Lower leg skin (tissue), 4 donors: ENCODE measurements at places on chromosomes 1 and 21. TPM values are rescaled to one million over a fixed set of nuclear protein-coding genes. Genes with fewer than 3 reads are reported as not detected.

- no peak for DNase-seq
These were observed 104.7 kb downstream of the DAB1 start for GRCh38 chr1:57319165-57319564.

GRCh38 chr1:169196161-169196560 lies 89.7 kb downstream of the ATP1B1 start:
- no peak for DNase-seq

GRCh38 chr1:3205815-3206214 lies 136.8 kb downstream of the PRDM16 start:
- no peak for DNase-seq

GRCh38 chr1:188269956-188270355 lies 1441.2 kb downstream of the PLA2G4A start:
- DNase-seq = no peak

DNA sequence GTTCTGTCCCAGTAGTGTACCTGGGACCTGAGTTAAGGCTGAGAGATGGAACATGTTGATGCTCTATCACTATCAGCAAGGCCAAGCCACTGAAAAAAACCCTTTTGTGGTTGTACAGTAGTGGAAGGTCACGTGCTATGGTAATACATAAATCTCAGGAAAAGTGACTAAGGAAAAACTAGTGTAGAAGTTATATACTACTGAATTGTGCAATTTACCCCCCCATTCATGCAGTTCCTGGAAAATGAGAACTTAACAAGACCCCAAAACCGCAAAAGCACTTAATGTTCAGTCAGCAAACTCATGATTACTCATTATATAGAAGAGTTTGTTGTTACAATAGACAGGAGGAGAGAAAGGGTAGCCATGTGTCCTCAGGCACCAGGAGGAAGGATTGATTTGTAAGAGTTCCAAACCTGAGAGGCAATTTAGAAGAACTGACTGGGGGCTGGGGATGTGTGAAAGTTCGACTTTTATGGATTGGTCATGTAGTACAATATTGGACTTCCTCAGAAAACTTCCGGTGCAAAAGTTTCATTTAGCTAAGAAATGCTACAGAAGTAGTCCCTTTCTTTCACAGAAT lies 91.6 kb downstream of the RGL1 start:
- no peak for DNase-seq

DNA sequence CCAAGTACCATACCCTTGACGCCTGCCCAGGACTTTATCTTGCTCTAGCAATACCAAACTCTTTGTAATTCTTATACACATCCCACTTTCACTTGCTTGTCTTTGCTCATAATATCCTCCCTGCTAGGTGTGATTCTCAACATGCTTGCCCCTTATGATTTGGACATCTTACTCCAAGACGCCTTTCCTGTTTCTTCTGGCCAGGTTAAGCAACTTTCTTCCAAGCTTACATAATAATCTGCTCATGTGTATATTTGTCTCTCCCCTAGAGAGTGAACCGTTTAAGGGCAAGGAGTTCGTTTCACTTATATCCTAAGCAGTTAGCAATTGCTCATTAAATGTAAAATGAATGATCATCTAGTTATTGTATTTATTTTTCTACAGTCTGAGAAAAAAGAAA lies 21.8 kb downstream of the CRYZL1 start:
- no peak for DNase-seq

- no peak for DNase-seq
These were observed 30.0 kb downstream of the KNCN start for GRCh38 chr1:46521414-46521813.

GRCh38 chr21:20875742-20876141 lies 122.5 kb upstream of the NCAM2 start:
- no peak for DNase-seq

DNA sequence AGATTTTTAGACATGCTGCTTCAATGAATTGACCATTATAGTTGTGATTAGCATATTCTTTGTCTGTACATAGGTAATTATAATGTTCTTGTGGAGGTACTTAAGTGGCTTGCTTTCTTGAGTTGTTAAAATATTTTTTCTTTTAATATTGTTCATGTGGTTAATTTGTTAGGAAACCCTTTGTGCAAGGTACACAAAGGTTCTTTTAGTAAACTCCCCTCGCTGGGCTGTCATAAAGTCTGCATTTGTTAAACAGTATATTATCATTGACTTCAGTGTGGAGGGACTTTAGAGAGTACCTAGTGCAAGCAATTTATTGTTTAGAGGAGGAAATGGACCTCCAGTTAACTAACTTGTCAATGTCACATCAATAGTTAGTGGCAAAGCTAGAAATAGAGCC lies 52.5 kb downstream of the DISP1 start:
- DNase-seq = no peak

DNA sequence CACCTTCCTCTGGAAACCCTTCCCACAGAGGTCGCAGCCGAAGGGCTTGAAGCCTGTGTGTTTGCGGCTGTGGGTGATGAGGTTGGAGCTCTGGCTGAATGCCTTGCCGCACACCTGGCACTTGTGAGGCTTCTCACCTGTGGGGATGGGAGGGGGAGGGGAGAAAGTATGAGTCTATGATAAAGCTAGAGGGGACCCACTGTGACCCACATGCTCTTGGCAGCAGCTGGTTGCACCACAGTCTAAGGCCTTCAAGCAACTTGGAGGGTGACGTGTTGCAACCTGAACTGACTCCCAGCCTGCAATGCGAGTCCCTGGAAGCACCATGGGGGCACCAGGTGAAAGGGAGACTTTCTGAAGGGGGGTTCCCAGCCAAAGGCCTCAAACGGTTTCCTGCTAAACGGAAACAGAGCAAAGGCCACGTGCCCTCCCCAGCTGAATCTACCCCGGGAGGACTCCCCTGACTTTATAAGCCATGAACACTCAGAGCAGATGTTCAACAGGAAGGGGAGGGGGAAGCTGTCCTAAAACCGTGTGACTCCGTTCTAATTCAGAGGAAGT lies 10.6 kb downstream of the GFI1 start:
- DNase-seq = no peak

GRCh38 chr1:78370779-78371482 lies 119.8 kb upstream of the PTGFR start:
- no peak for DNase-seq

DNA sequence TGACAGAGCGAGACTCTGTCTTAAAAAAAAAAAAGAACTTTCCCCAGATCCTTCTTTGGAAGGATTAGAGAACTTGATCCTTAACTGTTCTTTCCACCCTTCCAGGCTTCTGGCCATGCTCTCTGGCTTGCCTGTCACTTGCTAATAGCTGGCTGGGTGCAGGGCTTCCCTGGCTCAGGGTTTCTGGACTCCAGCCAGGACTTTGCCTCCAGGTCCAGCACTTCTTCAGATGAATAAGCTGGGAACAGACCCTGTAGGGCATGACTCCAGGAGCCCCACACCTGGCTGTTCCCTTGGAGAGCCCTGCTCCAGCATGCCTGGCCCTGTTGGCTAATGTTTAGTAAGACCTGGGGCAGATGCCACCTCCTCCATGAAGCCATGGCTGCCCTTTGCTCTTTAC lies 3.3 kb upstream of the NT5C1A start:
- no peak for DNase-seq

DNA sequence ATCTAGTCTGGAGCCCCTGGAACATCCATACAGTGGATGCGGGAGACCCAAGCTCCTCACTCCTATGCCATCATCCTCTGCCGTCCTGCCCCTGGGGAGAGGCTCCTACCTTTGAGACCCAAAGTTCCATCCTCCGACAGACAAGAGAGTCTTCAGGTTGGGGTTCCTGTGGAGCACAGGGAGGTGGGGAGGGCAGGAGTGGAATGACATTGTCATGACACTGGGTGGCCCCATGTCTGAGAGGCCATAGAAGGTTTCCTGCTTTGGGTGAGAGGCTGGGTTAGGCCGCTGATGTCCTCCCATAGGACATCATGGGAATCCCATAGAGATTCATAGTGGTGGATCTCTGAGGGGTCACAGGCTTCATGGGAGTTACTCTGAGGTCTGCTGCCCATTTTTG lies 2.0 kb downstream of the CHI3L1 start:
- peak; percentile 53 for DNase-seq

DNA sequence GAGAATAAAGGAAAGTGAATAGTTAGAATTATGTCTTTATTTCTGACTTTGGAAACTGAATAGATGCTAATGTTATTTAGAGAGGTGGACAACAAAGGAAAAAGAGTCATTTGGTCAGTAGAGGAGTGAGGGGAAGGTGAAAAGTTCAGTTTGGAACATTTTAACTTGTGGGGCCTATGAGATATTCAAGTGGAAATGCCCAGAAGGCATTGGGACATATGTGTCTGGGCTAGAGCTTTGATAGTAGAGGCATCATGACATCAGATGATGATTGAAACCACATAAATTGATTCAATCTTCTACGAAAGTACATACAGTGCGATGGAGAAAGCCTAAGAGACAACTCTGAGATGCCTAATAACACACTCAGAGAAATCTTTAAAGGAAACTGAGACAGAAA lies 151.7 kb upstream of the COL11A1 start:
- DNase-seq = no peak

GRCh38 chr1:229286099-229286766 lies 15.3 kb downstream of the RAB4A start:
- no peak for DNase-seq

- no peak for DNase-seq
These were observed 180.6 kb upstream of the PALMD start for GRCh38 chr1:99465176-99465900.

- no peak for DNase-seq
These were observed 16.9 kb downstream of the CAPZB start for GRCh38 chr1:19468397-19468956.

GRCh38 chr1:240284656-240285414 lies 193.2 kb downstream of the FMN2 start:
- DNase-seq = peak; percentile 60

GRCh38 chr1:17053086-17053684 lies 647 bp downstream of the SDHB start:
- no peak for DNase-seq

DNA sequence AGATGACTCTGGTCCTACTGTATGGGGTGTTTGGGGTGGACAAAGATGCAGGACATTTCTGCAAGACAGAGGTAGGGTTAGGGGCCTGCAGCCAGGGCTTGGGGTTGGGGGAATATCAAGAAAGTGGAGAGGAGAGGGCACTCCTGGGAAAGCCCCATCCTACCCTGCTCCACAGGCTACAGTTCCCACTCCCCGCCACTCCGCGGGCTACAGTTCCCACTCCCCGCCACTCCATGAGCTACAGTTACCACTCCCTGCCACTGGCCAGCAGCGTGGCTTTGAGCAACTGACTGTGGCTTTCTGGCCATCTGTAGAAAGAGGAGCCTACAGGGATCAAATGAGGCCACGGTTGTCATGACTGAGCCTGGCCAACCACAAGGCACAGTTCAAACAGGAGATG lies 93.8 kb upstream of the GRIK3 start:
- no peak for DNase-seq

GRCh38 chr21:42290505-42290904 lies 24.7 kb downstream of the TFF3 start:
- DNase-seq = no peak

GRCh38 chr1:243507001-243507671 lies 251.3 kb downstream of the SDCCAG8 start:
- no peak for DNase-seq

GRCh38 chr21:45050345-45050796 lies 24.0 kb upstream of the ADARB1 start:
- peak; percentile 72 for DNase-seq

GRCh38 chr1:218377143-218377660 lies 32.1 kb downstream of the TGFB2 start:
- DNase-seq = no peak

- peak; percentile 64 for DNase-seq
These were observed 77.4 kb downstream of the NPHP4 start for GRCh38 chr1:5914676-5915365.

DNA sequence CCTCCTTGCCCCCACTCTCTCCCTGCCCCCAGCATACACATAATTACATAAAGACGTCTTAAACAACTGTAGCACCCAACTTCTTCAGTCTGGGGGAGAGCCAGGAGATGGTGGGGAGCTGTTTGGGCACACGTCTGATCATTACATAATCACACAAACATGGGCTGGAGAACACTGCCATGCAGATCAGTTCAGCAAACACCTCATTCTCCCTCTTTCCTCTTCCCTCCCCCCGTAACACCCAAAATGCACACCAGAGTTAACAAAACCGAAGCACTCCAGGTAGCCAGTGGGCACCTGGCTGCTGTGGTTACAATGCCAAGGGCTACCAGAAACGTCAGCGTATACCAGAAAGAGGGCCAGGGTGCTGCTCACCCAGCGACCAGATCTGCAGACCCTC lies 1.6 kb downstream of the HIVEP3 start:
- DNase-seq = no peak

DNA sequence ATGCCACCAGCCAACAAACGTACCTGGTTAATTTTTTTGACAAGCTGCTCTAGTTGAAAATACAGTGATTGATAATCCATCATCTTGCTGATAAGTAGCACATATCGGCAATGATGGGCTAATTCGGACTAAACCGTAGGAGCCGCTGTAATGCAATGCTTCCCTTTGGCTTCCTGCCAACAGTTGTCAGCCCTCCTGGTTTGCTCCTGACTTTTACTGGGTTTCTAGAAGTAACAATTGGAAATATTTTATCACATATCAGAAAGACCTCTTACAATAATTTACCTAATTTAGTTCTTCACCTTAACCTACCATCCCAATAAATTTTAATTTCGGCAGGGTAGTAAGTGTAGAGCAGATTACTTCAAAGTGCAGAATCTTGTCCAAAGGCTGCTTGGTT lies 148.5 kb downstream of the DHRS3 start:
- peak; percentile 61 for DNase-seq

GRCh38 chr1:234990874-234991801 lies 137.5 kb downstream of the TOMM20 start:
- DNase-seq = peak; percentile 62

DNA sequence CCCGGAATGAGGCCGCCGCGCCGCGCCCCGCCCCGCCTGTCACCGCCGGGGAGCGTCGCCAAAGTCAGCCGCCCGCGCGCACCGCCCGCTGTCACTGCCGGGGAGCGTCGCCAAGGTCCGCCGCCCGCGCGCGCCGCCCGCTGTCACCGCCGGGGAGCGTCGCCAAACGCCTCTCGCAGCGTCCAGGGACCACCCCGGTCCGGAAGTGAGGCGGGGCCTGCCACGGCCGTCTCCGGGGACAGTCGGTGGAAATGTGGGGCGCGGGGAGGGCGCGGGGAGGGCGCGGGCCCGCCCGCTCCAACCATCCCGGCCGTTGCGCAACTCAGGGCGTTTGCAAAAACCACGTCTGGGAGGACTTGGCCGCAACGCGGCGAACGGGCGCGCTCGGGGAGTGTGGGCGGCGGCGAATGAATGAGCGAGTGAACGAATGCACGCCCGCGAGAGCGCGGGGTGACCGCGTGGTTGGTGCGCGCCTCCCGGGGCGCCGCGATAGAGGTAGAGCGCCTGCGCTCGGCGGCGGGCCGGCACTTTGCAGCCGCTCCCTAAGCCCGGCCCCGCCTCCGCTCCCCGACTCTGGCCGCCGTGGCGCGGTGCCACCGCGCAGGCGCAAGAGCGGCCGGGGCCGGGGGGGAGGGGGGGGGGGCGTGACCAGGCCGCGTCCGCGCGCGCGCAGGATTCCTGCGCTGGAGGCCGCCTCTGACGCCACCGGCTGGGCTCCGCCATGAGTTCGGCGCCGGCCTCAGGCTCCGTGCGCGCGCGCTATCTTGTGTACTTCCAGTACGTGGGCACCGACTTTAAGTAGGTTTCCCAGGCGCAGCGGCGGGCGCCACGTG lies at the start of the genes ACAP3 and PUSL1:
Gene ACAP3, minus strand, starts transcription at position 8 of the 833 bp plus-strand sequence. CDS start 115 bp downstream, outside the sequence.
Gene PUSL1, plus strand, starts transcription at position 675 of the 833 bp plus-strand sequence. Its CDS starts 47 bp downstream, at position 722.
- DNase-seq = peak; percentile 91

GRCh38 chr21:43934116-43934515 lies 69.1 kb downstream of the AGPAT3 start:
- DNase-seq = no peak

The LCE1F gene
- 89.5 TPM for total RNA-seq

The CDK18 gene
- 5.6 TPM for total RNA-seq

The TNFRSF9 gene
- total RNA-seq = not detected

The NOS1AP gene
- total RNA-seq = 3.5 TPM

The CELA2A gene
- total RNA-seq = not detected

The SARS1 gene
- 164 TPM for total RNA-seq

The S1PR1 gene
- 22.4 TPM for total RNA-seq
